ENCODE measurements at places on chromosomes 6 and 20.

- no peaks in the 10 kb centered on the region for H3K36me3 ChIP-seq
- no peak for DNase-seq
- H3K27ac ChIP-seq: no peak overlapping the region
- H3K4me3 ChIP-seq: no peak overlapping the region
Measured at GRCh38 chr6:65595540-65595939, 111.5 kb downstream of the EYS start.

- no peak for DNase-seq
- H3K27me3 ChIP-seq: no peaks in the 10 kb centered on the region
- H3K4me3 ChIP-seq: no peak overlapping the region
Measured at GRCh38 chr6:143515061-143515760, 3.7 kb upstream of the FUCA2 start.

DNA sequence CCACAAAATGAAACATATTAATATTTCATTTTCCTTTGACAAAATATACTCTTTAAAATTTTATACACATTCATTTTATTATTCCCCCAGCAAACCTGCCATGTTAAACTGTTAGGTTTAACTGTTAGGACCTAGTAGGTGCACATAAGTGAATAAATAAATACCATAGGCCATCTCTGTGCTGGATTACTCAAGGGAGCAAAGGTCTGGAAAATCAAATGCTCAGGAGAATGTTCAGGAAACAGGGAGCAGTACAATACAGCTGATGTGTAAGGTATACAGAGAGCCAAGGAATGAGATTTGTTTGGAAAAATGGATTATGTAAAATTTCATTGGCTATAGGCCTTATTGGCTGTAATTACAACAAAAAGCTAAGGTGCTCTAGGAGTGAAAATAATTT lies 339.3 kb downstream of the BCKDHB start:
- H3K27me3 ChIP-seq: no peaks in the 10 kb centered on the region
- no peak overlapping the region for H3K27ac ChIP-seq
- no peak for DNase-seq
- no peak overlapping the region for H3K4me3 ChIP-seq

- H3K4me3 ChIP-seq: no peak overlapping the region
- no peak for DNase-seq
- H3K27ac ChIP-seq: no peak overlapping the region
- no peaks in the 10 kb centered on the region for H3K36me3 ChIP-seq
- H3K4me1 ChIP-seq: peaks cover 4% of the 10 kb centered on the region
Measured at GRCh38 chr6:135071541-135071940, 16.9 kb upstream of the HBS1L start.

DNA sequence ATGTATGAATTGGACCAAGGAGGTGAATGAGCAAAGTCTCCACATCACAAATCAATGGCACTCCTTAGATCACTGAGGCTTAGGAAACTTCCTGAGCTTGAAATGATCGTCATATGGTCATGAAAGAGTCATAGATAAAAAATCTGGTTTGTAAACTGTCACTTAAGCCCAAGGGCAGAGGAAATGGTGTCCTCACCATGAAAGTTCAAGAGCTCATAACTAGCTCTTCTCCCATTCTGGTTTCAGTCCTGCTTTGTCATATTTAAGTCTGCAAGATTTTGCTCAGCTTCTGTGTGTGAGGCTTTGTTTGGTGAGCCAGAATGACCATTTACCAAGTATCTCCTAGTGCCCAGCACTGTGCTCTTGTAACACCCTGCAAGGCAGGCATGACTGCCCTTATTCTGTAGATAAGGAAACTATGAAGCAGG lies 60.5 kb downstream of the GJA10 start:
- H3K36me3 ChIP-seq: peaks cover 6% of the 10 kb centered on the region
- peaks cover 42% of the 10 kb centered on the region for H3K4me1 ChIP-seq
- peak overlapping the region; percentile 67 for H3K27ac ChIP-seq
- no peaks in the 10 kb centered on the region for H3K27me3 ChIP-seq

- H3K4me3 ChIP-seq: no peak overlapping the region
- H3K27me3 ChIP-seq: no peaks in the 10 kb centered on the region
- no peak for DNase-seq
- H3K36me3 ChIP-seq: peaks cover 8% of the 10 kb centered on the region
- H3K27ac ChIP-seq: peak overlapping the region; percentile 71
Measured at GRCh38 chr20:25686081-25687067, 10.3 kb downstream of the ZNF337 start.

GRCh38 chr20:4123537-4124235 lies 108.3 kb upstream of the RNF24 start:
- H3K27me3 ChIP-seq: peaks cover 68% of the 10 kb centered on the region
- no peak overlapping the region for H3K4me3 ChIP-seq
- no peak overlapping the region for H3K27ac ChIP-seq
- H3K36me3 ChIP-seq: no peaks in the 10 kb centered on the region

GRCh38 chr6:56021943-56022342 lies 146.6 kb upstream of the BMP5 start:
- DNase-seq: no peak
- no peak overlapping the region for H3K27ac ChIP-seq
- no peaks in the 10 kb centered on the region for H3K36me3 ChIP-seq
- H3K4me3 ChIP-seq: no peak overlapping the region

DNA sequence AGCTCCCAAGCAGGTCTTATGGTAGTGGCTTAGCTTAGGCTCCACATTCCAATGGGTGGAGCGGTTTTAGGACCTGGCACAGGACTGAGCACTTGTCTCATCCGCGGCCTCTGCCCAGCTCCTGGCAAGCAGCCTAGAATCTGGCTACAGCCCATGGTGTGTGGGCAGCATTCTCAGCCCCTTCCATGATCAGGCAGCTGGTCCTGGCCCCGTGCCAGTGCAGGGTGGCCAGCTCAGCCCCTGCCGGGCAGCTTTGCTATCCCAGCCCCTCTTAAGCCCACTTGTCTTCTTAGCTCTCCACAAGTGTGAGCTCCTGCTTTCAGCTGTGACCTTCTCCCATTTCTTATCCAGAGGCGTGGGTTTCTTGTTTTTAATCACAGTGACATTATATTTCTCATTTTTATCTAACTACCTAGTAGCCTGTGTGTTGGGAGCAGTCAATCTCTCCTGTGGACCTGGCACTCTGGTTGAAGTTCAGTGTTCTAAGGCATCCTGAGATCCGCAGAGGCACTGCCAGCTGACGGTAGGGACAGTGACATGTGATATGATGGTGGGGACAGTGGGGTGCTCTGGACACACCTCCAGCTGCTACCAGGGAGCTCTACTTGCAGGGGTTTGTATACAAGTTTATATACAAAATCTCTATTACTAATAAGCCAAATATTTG lies 119.9 kb upstream of the PRND start:
- no peak overlapping the region for H3K4me3 ChIP-seq
- no peaks in the 10 kb centered on the region for H3K4me1 ChIP-seq
- DNase-seq: no peak

GRCh38 chr20:34240121-34240520 lies 1.1 kb upstream of the ASIP start:
- H3K27ac ChIP-seq: no peak overlapping the region
- peaks cover 42% of the 10 kb centered on the region for H3K27me3 ChIP-seq
- no peaks in the 10 kb centered on the region for H3K4me1 ChIP-seq
- no peak for DNase-seq
- no peak overlapping the region for H3K4me3 ChIP-seq

- no peak for DNase-seq
- H3K4me1 ChIP-seq: no peaks in the 10 kb centered on the region
- H3K27me3 ChIP-seq: peaks cover 50% of the 10 kb centered on the region
Measured at GRCh38 chr20:21433329-21433890, 36.1 kb upstream of the NKX2-4 start.

GRCh38 chr6:137494281-137494987 lies at the start of gene OLIG3:
Gene OLIG3, minus strand, starts transcription at chr6:137494394. Its CDS starts 224 bp downstream, at chr6:137494170.
- peaks cover 92% of the 10 kb centered on the region for H3K27me3 ChIP-seq
- DNase-seq: no peak
- H3K4me3 ChIP-seq: peak within 1 kb of the TSS; percentile 71
- no peak within 1 kb of the TSS for H3K27ac ChIP-seq
- H3K4me1 ChIP-seq: peaks cover 38% of the 10 kb centered on the region
- H3K36me3 ChIP-seq: peaks cover 26% of the 10 kb centered on the region

- no peak overlapping the region for H3K4me3 ChIP-seq
- H3K36me3 ChIP-seq: no peaks in the 10 kb centered on the region
- H3K4me1 ChIP-seq: no peaks in the 10 kb centered on the region
- no peaks in the 10 kb centered on the region for H3K27me3 ChIP-seq
- no peak overlapping the region for H3K27ac ChIP-seq
Measured at GRCh38 chr20:15840636-15841301, 732.5 kb downstream of the KIF16B start.

DNA sequence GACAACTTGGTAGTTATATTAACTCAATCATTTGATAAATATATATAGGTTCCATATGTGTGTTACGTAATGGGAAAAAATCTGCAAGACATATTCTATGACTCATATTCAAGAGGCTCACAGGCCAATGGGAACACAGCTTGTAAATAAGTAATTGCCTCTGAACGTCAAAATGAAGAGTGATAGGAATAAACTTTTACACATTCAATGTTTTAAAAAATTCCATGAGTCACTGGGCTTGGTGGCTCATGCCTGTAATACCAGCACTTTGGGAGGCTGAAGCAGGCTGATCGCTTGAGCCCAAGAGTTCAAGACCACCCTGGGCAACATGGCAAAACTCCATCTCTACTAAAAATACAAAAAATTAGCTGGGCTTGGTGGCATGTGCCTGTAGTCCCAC lies 209.4 kb upstream of the MCHR2 start:
- DNase-seq: no peak
- H3K27ac ChIP-seq: no peak overlapping the region
- peaks cover 5% of the 10 kb centered on the region for H3K27me3 ChIP-seq
- no peaks in the 10 kb centered on the region for H3K36me3 ChIP-seq
- no peak overlapping the region for H3K4me3 ChIP-seq
- no peaks in the 10 kb centered on the region for H3K4me1 ChIP-seq

GRCh38 chr20:55471052-55472006 lies 534.0 kb downstream of the CBLN4 start:
- H3K27me3 ChIP-seq: no peaks in the 10 kb centered on the region
- no peaks in the 10 kb centered on the region for H3K36me3 ChIP-seq
- no peak overlapping the region for H3K27ac ChIP-seq
- DNase-seq: no peak
- H3K4me3 ChIP-seq: no peak overlapping the region

- H3K27ac ChIP-seq: no peak overlapping the region
- H3K36me3 ChIP-seq: no peaks in the 10 kb centered on the region
- H3K4me3 ChIP-seq: no peak overlapping the region
- H3K27me3 ChIP-seq: no peaks in the 10 kb centered on the region
Measured at GRCh38 chr6:118719351-118720124, 68.1 kb upstream of the CEP85L start.

GRCh38 chr20:11119573-11119972 lies 445.8 kb upstream of the JAG1 start:
- DNase-seq: no peak
- no peaks in the 10 kb centered on the region for H3K4me1 ChIP-seq
- H3K4me3 ChIP-seq: no peak overlapping the region
- no peaks in the 10 kb centered on the region for H3K36me3 ChIP-seq
- no peaks in the 10 kb centered on the region for H3K27me3 ChIP-seq

GRCh38 chr6:3755637-3756545 lies 4.4 kb upstream of the PXDC1 start:
- peaks cover 19% of the 10 kb centered on the region for H3K27me3 ChIP-seq
- peak overlapping the region; percentile 38 for H3K27ac ChIP-seq
- no peak overlapping the region for H3K4me3 ChIP-seq
- no peaks in the 10 kb centered on the region for H3K36me3 ChIP-seq
- DNase-seq: no peak

- H3K27ac ChIP-seq: peak overlapping the region; percentile 94
- peak overlapping the region; percentile 73 for H3K4me3 ChIP-seq
- H3K27me3 ChIP-seq: peaks cover 9% of the 10 kb centered on the region
- H3K36me3 ChIP-seq: peaks cover 4% of the 10 kb centered on the region
- H3K4me1 ChIP-seq: peaks cover 44% of the 10 kb centered on the region
Measured at GRCh38 chr20:57628047-57628961, 8.1 kb upstream of the ZBP1 start.

- H3K27me3 ChIP-seq: peaks cover 37% of the 10 kb centered on the region
- H3K36me3 ChIP-seq: no peaks in the 10 kb centered on the region
- peak overlapping the region; percentile 8 for H3K27ac ChIP-seq
- DNase-seq: no peak
- peak overlapping the region; percentile 60 for H3K4me3 ChIP-seq
Measured at GRCh38 chr6:149896491-149896890, 1.4 kb downstream of the RAET1E start.

DNA sequence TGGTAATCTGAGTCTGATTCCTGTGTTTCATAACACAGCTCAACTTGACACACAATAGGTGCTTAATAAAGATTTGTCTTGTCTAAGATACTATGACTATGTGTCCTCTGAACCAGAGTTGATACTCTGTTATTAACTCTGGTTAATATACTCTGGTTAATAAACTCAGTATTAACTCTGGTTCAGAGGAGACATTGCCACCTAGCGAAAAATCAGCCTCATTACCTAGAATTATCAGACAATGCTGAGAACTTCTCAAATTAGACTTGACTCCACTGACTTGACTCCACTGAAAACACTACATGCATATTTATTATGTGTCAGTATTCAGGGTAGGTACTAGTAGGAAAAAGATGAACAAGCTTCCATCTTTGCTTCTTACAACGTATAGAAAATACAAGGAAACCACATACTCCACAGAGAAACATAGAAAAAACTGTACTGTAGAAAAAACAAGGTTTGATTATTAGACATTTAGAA lies 73.9 kb downstream of the AHI1 start:
- no peaks in the 10 kb centered on the region for H3K36me3 ChIP-seq
- no peaks in the 10 kb centered on the region for H3K27me3 ChIP-seq
- peak; percentile 5 for DNase-seq
- no peak overlapping the region for H3K27ac ChIP-seq
- H3K4me3 ChIP-seq: no peak overlapping the region
- H3K4me1 ChIP-seq: no peaks in the 10 kb centered on the region

DNA sequence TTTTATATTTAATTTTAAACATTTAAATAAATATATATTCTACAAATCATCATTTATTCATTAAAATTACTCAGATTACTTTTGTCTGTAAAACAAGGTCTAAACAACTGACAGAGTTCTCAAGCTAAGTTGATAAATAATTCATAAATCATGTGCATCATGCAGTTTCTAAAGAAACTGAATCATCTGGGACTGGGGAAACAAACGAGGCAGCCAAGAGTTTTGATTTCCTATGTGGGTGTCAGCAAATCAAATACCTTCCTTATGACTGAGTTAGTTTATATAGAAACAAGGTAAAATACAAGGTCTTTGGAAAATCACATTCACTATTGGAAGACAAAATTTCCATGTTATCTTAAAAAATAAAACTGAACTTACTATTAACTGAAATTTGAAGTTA lies 149.9 kb upstream of the BEND6 start:
- H3K27me3 ChIP-seq: no peaks in the 10 kb centered on the region
- H3K27ac ChIP-seq: no peak overlapping the region
- H3K36me3 ChIP-seq: no peaks in the 10 kb centered on the region
- no peak overlapping the region for H3K4me3 ChIP-seq

DNA sequence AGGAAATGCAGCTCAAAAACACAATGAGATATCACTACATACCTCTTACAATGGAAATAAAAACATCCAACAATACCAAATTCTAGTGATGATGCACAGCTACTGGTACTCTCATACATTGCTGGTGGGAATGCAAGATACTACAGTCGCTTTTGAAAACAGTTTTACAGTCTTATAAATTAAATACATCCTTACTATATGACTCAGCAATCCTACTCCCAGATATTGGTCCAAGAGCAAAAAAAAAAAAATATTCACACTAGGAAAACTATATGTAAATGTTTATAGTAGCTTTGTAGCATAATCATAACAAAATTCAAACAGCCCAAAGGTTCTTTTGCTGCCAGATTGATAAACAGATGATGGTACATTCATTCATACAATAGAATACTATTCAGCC lies 217.4 kb upstream of the FAM83B start:
- no peaks in the 10 kb centered on the region for H3K36me3 ChIP-seq
- no peak overlapping the region for H3K4me3 ChIP-seq
- no peak overlapping the region for H3K27ac ChIP-seq
- no peaks in the 10 kb centered on the region for H3K27me3 ChIP-seq
- no peak for DNase-seq

Measured in effector memory CD8-positive, alpha-beta T cell (primary cell).